ENCODE measurements at places on chromosomes 12 and 14. TPM values are rescaled to one million over a fixed set of nuclear protein-coding genes. Genes with fewer than 3 reads are reported as not detected.
A peak's percentile ranks its signal among the peaks of the same experiment; 100 is the strongest.

Gene KRT82
- not detected for total RNA-seq

Gene SAMD15
- 2.2 TPM for total RNA-seq

Gene GYS2
- total RNA-seq = not detected

Gene IAPP
- 0.15 TPM for total RNA-seq

Gene PLBD1
- total RNA-seq = 5.4 TPM

Gene KLRF2
- not detected for total RNA-seq

Gene OR6J1
- not detected for total RNA-seq

Gene GALNT16
- 7.0 TPM for total RNA-seq

Gene RAB35
- 24.5 TPM for total RNA-seq

DNA sequence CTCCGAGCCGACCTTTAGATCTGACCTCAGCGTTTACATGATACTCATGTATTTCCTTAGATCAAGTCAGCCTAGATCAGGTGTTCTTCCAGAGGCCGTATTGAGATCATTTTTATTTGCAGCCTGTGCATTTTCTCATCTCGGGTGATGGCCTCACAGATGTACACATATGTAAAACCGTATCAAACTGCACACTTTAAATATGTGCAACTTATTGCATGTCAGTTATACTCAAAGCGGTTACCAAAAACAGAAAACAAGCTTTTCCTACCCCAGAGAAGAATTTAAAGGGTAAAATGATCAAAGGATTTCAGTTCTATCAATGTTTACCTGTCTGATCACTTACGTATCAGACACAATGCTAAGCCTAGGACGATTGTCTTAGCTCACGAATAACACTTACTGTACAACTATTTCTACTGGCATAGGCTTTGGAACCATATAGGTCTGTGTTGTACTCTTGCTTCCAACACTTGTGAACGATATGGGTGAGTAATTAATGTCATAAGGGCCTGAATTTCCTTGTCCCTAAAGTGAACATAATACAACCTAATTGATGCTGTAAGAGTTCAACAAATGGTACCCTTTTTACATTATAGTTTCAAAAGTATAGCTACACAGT, 628 bp upstream of the LLPH start:
- peaks cover 5% of the 10 kb centered on the region for H3K36me3 ChIP-seq
- peak overlapping the region; percentile 86 for H3K4me3 ChIP-seq
- no peaks in the 10 kb centered on the region for H3K27me3 ChIP-seq

- H3K27ac ChIP-seq = no peak overlapping the region
- H3K27me3 ChIP-seq = no peaks in the 10 kb centered on the region
- DNase-seq = no peak
- H3K4me3 ChIP-seq = no peak overlapping the region
- H3K4me1 ChIP-seq = no peaks in the 10 kb centered on the region
These were observed 142.2 kb downstream of the SLC15A5 start for GRCh38 chr12:16135323-16135722.

DNA sequence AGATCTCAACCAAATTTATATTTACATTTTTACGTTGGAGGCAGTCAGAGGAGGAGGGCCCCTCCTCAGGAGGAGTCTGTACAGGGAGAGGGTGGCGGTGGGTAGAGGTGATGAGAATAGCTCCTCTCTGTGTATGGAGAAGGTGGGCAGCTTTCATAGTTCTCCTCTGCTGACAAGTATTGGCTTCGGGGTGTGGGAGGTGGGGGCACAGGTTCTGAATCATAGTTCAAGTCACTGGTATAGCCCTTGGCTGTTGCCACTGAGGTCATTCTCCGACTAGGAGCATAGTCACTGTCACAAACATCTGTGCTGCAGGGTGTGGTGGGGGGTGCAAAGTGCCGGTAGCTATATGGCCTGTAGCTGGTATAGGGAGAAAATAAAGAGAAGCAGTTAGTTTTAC, 50.3 kb downstream of the BCL2L14 start:
- H3K27ac ChIP-seq = no peak overlapping the region
- no peaks in the 10 kb centered on the region for H3K27me3 ChIP-seq
- no peak overlapping the region for H3K4me3 ChIP-seq

GRCh38 chr14:29553427-29553826, 374.2 kb downstream of the PRKD1 start:
- no peaks in the 10 kb centered on the region for H3K4me1 ChIP-seq
- H3K27me3 ChIP-seq = no peaks in the 10 kb centered on the region
- H3K36me3 ChIP-seq = no peaks in the 10 kb centered on the region

GRCh38 chr12:40105515-40106201, at the start of gene SLC2A13:
Gene SLC2A13 (minus strand): TSS chr12:40106081. CDS start chr12:40105808, 273 bp downstream.
- H3K27me3 ChIP-seq = peaks cover 26% of the 10 kb centered on the region
- DNase-seq = peak; percentile 89
- peak within 1 kb of the TSS; percentile 79 for H3K4me3 ChIP-seq
- no peak within 1 kb of the TSS for H3K27ac ChIP-seq

DNA sequence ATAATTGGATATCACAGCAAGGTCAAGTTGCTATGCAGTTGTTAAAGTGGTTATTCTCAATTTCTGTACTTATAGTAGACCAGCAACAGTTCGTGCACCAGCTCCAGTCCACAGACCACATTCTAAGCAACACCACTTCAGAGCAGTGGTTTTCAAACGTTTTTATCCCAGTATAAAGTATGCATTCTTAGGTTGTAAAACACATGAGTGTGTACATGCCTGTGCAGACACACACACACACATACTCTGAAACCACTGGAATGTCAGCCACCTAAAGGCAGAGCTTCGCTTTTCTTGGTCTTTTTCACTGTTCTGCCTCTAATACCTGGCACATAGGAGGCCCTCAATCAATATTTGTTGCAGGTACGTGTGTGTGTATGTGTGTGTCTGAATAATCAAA, 22.2 kb upstream of the C12orf71 start:
- H3K27ac ChIP-seq = no peak overlapping the region
- no peaks in the 10 kb centered on the region for H3K27me3 ChIP-seq

DNA sequence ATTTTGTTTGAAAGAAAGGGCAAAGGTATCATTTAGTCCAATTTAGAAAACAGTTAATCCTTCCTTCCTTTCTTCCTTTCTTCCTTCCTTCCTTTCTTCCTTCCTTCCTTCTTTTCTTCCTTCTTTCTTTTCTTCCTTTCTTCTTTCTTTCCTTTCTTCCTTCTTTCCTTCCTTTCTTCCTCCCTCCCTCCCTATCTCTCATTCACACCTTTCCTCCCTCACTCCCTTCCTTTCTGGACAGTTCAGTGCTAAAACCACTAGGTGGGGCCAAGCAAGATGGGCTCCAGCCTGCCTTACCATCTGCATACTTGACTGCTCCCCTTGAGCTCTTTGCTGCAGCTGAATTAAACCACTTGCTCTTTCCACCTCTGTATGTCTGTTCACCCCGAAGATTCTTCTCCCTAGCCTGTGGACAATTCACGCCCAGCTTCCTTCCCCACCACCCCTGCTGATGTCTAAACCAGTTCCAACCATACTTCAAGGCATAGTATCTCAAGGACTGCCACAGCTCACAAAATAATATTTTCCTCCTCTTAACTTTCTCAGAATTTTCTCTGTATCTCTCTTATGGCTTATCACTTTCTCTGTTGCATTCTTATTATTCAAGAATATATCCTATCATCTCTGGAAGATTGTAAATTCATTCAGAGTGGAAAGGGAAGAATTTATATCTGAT, 78.0 kb downstream of the DBX2 start:
- H3K27ac ChIP-seq = no peak overlapping the region
- H3K4me1 ChIP-seq = no peaks in the 10 kb centered on the region
- no peaks in the 10 kb centered on the region for H3K36me3 ChIP-seq
- no peaks in the 10 kb centered on the region for H3K27me3 ChIP-seq
- H3K4me3 ChIP-seq = no peak overlapping the region

- DNase-seq = no peak
- H3K27me3 ChIP-seq = no peaks in the 10 kb centered on the region
- H3K36me3 ChIP-seq = no peaks in the 10 kb centered on the region
These were observed 28.6 kb downstream of the DUSP6 start for GRCh38 chr12:89323568-89324218.

GRCh38 chr12:64469455-64470142, 17.7 kb downstream of the TBK1 start:
- no peak for DNase-seq
- no peak overlapping the region for H3K27ac ChIP-seq
- peaks cover 33% of the 10 kb centered on the region for H3K36me3 ChIP-seq
- H3K27me3 ChIP-seq = no peaks in the 10 kb centered on the region

DNA sequence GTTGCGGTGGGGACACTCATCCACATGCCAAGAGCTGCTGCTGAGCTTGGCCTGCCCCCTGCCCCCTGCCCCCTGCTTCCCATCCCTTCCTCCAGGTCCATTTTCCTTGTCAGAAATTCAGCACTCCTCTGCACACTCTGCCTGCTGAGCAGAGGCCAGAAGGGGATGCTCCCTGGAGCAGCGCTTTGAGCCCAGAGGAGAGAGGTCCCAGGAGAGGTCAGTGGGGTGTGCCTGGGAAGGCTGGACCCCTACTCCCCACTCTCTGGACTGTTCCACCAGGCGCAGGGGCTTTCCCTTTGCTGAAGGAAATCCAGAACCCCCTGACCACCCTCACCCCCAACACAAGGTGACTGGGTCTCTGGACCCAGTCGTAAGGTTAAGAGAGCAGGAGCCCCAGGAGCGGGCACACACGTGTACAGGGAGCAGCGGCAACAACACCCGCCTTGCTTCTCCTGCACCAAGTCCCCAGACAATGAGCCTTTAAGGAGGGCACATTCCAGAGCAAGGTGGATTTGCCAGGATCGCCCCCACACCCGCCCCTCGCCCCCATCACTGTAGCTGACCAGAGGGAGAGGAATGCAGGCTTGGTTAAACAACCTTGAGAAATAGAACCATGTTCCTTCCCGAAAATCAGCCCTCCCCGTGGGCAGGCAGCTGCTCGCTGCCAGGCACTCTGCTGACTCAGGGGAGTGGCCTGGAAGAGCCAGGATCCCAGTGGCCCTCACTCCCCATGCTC, 30.7 kb downstream of the ISCA2 start:
- DNase-seq = peak; percentile 24
- no peaks in the 10 kb centered on the region for H3K36me3 ChIP-seq
- H3K4me1 ChIP-seq = peaks cover 14% of the 10 kb centered on the region
- no peaks in the 10 kb centered on the region for H3K27me3 ChIP-seq
- no peak overlapping the region for H3K27ac ChIP-seq

DNA sequence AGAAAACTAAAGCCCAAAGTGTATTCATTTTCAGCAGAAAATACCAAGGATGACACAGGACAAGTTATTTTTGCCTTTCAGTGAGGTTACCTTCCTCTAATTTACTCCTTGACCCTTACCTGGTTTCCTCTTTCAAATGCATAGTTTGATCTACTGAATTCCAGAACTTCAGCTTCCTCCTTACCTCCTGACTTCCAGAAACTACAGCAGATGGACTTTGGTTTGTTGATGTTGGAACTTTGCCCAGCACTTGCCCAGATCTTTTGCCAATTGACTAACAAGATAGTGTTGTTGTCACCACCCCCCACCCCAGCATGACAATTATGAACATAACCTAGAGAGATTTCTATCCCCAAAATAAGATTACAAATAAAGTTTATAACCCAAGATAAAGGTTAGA, 63.2 kb downstream of the NAV3 start:
- DNase-seq = no peak
- no peak overlapping the region for H3K27ac ChIP-seq
- H3K4me1 ChIP-seq = no peaks in the 10 kb centered on the region
- H3K4me3 ChIP-seq = no peak overlapping the region
- no peaks in the 10 kb centered on the region for H3K36me3 ChIP-seq

DNA sequence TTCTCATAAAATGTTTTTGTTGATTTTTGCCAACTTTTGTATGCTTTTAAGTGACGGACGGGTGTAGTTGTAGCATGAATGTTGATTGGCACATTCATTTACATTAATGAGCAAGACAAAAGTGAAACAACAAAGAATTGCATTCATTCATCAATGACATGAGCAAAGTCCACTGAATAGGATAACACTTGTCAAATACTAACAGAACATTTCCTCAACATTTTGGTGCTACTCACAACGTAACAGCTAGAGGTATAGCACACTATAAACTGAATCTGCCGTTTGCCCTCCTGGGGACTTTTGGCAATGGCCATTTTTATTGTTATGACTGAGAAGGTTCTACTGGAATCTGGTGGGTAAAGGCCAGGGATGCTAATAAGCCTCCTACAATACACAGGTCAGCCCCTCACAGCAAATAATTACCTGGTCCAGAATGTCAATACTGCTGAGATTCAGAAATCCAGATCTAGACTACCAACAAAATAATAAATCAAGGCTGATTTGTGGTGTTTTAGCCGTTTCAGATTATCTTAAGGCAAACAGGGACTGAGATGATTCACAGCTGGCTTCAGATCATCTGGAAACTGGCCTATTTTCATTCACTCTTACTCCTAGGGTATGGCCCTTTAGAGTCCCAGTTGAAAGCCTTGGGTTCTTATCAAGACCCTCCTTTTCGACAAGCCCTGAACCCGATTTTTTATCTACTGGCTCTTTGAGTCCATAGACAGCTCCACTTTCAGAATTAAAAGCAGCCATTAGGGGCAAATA, 22.5 kb upstream of the CDKN3 start:
- H3K4me3 ChIP-seq = no peak overlapping the region
- no peaks in the 10 kb centered on the region for H3K4me1 ChIP-seq
- DNase-seq = no peak

GRCh38 chr12:52969166-52969795, 20.4 kb downstream of the KRT18 start:
- H3K4me3 ChIP-seq = no peak overlapping the region
- H3K27me3 ChIP-seq = peaks cover 11% of the 10 kb centered on the region
- peak; percentile 38 for DNase-seq
- H3K4me1 ChIP-seq = peaks cover 33% of the 10 kb centered on the region
- no peaks in the 10 kb centered on the region for H3K36me3 ChIP-seq

DNA sequence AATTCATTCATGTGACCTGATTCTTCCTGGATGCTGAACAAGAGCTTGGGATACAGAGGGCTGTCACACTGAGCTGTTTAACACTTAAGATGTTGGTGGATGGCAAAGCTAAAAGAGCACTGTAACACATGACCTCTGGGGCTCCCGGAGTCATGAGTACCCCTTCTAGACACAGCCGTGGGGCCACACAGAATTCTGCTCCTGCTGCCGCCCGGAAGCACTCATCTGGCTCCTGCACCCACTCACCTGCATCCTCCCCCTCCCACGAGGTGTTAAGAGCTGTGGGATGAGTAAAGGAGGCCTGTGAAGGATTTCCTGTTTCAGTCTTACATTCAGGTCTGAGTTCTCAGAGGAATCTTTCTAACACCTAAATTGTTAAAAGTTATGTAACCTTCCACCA, 78.0 kb upstream of the SSTR1 start:
- H3K4me1 ChIP-seq = no peaks in the 10 kb centered on the region
- H3K27me3 ChIP-seq = no peaks in the 10 kb centered on the region
- no peaks in the 10 kb centered on the region for H3K36me3 ChIP-seq
- H3K27ac ChIP-seq = no peak overlapping the region

DNA sequence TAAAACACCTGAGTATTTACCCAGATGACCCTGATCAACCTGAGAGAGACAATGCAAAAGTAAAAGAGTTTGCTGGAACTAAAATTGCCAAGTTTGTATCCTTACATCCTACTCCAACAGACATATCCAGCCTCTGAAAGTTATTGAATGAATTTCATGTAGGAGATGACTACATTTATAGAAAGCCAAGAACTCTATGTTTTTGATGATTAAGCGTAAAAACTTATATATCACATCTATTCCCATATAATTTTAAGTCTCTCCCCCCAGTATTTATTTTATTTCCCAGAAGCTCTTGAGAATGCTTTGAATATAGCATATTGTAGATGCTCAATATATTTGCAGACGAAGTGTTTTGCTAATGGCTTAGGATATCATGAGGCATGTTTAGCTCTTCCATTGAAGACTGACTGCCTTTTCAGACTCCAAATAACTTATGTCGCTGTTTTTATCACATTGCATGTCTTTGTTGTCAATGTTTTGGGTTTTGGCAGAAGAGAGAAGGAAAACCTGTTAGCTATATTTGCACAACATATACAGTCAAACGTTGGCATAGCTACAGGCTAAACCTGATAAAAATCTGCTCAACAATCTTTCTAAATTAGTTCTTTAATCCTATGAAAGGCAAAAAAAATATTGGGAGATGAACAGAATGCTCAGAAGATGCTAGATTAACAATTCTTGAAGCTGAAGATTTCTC, 213.6 kb downstream of the DIO2 start:
- H3K36me3 ChIP-seq = no peaks in the 10 kb centered on the region
- no peak overlapping the region for H3K27ac ChIP-seq
- no peak for DNase-seq
